ENCODE measurements at places on chromosomes 12 and 14.
A peak's percentile ranks its signal among the peaks of the same experiment; 100 is the strongest.

GRCh38 chr12:128920468-128920867 is 67.2 kb downstream of the GLT1D1 start:
- no peak for DNase-seq

GRCh38 chr12:26318661-26319068 is 123.3 kb downstream of the SSPN start:
- peak; percentile 74 for DNase-seq

- DNase-seq = no peak
Measured at GRCh38 chr12:129830796-129831195, 73.0 kb downstream of the TMEM132D start.

GRCh38 chr12:11658791-11659190 is 9.3 kb downstream of the ETV6 start:
- DNase-seq = no peak

- DNase-seq = no peak
Measured at GRCh38 chr12:101747697-101748096, 8.4 kb upstream of the SYCP3 start.

DNA sequence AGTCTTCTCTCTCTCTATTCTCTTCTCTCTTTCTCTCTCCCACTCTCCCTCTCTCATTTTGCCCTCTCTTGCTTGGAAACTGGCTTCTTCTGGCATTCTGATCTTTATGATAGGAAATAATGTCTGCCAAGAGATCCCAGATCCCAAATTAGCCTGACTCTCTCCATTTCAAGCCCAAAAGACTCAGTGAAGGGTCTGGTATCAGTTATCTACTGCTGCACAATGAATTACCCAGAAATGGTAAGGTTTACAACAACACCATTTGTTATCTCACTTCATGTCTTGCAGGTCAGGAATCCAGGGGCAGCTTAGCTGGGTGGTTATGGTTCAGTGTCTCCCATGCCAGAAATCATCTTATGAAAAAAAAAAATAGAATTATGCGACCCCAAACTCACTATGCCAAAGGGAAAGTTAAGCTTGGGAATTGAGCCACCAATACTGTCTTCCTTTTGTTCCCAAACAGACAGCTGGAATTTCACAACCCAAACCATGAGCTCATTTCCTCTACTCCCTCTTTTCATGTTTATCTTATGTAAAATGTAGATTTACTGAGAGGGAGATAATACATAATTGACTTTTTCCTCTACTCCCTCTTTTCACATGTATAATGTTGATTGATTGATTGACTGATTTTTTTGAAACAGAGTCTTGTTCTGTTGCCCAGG is 67.8 kb upstream of the FICD start:
- no peak for DNase-seq

DNA sequence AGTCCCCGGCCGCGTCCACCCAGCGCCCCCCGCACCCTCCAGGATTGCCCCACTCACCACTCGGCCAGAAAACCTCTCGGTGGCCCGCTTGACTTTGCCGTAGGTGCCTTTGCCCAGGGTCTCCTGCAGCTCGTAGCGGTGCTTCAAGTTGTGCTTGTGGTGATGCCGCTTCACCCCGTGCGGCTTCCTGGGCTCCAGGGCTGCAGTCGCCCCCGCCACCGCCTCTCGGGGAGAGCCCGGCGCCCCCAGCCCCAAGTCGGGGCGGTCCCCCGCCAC is 459 bp downstream of the NUAK1 start:
- DNase-seq = no peak

DNA sequence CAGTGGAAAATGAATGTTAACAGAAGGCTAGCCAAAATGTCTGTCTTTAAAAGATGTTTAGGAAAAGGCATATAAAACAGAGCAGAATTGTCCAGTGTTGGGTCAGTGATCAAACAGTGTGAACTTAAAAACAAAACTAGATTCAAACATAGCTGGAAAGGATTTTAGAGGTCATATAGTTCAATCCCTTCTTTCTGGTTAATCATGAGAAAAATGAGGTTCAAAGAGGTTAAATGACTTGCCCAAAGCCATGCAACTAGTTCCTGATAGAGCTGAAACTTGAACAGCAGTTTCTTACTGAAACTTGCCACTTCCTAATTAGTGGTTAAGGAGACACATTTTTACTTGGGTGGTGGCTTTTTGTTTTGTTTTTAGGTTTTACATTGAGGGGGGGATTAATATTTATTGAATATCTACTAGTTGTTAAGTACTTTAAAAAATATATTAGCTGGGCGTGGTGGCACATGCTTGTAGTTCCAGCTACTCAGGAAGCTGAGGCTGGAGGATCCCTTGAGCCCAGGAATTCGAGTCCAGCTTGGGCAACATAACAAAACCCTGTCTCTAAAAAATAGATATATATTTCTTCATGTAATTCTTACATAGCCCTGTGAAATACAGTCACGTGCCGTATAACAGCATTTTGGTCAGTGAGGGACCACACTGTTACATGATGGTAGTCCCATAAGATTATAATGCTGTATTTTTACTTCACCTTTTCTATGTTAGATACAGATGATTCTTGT is 20.4 kb downstream of the ACVR1B start:
- DNase-seq = no peak

GRCh38 chr12:22262309-22262708 is 72.2 kb downstream of the ST8SIA1 start:
- DNase-seq = no peak

DNA sequence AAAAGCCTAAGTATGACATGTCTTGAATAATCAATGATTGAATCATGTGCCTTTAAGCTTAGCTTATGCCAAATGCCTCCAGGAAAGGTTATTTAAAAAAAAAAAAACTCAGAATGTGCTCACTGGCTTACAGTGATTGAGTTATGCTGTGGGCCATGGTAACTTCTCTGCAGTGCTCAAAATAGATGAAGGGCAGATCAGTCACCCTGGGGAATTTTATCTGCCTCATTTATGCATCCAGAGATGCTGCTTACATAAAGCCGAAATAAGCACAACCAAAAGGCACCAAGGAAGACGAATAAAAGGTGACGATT is 118.7 kb upstream of the MDM1 start:
- no peak for DNase-seq

DNA sequence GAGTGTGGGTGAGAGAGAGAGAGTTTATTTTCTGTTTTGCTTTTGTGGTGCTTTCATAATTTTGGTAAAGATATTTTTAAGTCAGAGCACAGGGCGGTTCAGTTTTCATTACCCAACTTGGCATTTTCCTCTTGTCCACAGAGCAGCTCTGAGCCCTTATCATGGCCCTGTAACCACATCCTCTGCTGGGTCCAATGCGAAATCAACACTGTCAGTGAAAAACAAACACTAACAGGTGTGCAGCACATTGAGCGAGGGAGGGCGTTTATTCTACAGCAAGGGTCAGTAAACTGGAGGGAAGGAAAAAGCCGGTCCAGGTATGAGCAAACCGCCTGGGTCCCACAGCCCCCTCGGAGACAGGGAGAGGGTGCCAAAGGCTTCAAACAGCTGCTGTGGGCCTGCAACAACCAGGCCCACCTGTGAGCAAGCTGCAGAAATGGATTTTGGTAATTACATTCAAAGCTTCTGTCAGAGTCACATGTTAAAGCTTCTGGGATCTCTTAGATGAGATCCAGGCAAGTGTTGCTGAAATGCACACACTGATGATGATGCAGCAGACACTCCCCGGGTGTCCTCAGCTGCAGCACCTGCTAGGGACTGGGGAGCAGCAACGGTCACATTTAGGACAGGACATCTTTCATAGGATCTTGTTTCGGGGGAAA is 132.7 kb upstream of the DYRK2 start:
- DNase-seq = no peak

DNA sequence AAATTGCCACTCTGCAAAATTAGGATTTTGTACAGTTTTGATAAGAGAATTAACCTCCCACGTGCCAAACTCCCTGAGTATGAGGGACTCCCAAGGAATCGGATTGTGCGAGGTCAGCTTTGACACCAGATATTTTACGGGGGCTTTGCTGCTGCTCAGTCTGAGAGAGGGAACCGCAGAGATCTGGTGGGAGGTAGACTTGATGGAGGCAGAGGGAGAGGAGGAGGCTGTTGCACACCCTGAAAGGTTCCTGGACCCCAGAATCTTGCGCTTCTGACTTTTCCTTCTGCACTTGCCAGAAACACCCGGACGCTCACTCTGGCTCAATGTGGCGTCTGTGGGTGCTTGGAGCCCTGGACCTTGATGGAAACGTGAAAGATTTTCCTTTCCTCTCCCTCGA is 83.9 kb downstream of the PAPOLA start:
- no peak for DNase-seq

DNA sequence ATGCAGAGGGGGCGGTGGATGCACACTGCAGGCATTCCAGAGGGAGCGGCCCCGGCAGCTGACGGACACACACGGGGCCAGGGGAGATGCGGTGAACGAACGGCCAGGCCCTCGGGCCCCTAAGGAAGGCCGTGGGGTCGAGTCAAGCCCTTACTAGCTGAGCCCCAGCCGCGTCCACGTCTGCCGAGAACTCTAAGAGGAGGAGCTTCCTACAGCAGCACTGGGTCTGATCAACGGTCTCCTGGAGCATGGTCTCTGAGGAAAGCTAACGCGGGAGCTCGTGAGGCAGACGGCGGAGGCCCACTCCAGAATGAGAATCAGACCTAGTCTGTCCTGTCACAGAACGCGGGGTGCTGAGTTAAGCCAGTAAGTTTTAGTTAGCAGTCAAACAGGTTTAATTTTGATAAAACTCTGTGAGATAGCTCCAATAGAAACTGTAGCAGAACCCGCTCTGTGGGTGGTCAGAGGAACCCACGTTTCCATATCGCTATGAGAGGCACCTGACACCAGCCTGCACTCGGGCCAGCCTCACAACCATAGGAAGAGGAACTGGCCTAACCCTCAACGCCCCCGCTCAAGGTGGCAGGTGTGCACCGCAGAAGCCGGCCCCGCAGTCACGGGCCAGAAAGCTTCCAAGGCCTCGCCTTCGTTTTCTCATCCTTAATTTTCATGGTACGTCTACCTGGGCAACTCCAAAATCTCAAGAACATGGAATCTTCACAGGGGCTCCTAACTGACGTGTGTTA is 55.5 kb downstream of the CDC42BPB start:
- no peak for DNase-seq

- DNase-seq = no peak
Measured at GRCh38 chr14:71169861-71170260, 262.6 kb downstream of the PCNX1 start.

DNA sequence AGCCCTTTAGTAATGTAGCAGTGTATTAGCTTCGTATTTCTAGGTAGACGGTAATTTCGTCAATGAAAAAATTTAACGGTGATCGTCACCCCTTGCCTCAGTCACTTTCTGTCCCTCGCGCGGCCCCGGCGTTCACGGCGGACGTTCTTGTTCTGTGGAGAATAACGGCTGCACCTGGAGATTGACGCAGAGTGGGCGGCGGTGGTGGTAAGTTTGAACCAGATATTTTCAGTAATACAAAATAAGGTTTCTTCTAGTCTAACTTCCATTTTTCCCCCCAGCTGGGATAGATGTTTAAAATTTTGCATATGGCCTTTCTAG is 341 bp downstream of the ZNF10 start:
- DNase-seq = no peak

GRCh38 chr12:4984344-4984743 is 59.3 kb upstream of the KCNA5 start:
- DNase-seq = no peak

- DNase-seq = no peak
Measured at GRCh38 chr12:1047898-1048660, 57.1 kb downstream of the ERC1 start.

DNA sequence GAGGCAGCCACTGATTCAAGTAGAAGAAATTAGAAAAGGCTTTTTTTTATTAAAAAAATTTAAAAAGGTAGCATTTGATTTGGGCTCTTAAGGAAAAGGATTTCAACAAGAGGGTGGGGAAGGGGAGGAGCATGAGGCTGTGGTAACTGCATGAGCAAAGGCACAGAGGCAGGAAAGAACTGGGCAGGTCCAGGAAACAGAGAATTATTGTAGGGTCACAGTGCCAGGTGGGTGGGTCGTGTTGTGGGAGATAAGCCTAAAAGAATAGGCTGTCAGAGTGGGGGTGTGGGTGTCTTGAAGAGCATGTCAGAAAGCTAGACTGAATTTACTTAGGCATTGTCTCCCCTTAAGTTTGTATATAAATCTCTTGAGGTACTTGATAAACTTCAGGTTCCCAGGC is 7.8 kb downstream of the LIMA1 start:
- DNase-seq = no peak

DNA sequence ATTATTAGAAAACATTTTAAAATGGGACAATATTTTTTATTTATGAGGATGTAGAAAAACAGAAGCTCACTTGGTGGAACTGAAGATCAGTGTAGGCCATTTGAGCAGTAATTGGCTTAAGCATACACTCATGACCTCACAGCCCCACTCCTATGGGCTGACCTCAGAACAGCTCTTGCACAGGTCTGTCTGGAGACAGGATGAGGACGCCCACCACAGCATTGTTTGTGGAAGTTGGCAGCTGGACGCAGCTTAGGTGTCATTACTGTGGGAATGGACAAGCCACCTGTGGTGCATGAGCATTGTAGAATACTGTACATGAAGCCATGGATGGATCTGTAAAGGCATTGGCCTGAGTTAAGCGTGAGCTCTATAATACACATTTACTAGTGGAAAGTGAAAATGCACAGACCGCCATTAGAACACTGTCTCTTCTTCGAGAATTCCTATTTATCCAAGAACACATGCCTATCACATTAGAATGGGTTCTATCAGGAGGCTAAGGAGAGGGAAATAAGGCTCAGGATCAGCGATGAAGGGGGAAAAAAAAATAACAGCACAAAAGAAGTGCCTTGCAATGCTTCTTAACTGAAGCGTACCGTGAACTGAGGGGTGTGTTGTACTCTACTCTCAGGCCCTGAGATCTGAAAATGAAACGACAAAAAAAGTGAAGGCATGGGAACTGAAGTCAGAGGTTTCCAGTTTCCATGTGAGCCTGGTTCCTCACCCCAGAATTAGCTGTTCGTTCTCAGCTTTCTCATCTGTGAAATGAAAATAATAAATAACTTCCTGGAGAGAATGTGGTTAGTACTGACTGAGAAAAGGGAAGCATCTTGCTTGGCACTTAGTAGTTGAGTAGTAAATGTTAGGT is 33.6 kb downstream of the KCNA1 start:
- DNase-seq = no peak

GRCh38 chr12:53034459-53034858 is 15.4 kb upstream of the TNS2 start:
- no peak for DNase-seq

DNA sequence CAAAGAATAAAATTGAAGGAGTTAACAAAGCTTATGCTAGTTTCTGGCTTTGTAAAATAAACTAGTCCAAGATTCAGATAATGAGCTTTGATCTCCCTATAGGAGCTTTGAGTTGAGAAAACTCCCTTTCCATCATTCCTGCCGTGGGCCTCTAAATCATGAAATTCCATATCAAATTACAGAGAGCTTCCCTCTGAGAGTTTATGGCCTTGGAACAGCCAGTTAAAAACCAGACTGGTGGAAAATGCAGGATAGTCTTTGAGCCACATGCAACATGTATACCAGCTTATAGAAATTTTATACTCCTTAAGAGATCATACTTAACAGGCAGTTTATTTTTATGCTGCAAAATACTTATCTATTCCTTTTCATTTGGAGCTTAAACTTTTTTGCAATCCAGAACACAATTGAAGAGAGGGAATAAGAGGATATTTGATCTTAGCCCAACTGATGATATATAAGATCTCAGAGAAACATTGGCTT is 175.8 kb upstream of the ATP2B1 start:
- no peak for DNase-seq

Data from smooth muscle cell of the brain vasculature (primary cell).